ENCODE measurements at places on chromosomes 16 and 17.

- DNase-seq = no peak
Observed at GRCh38 chr17:1979182-1979985, 45.8 kb downstream of the RTN4RL1 start.

- DNase-seq = no peak
Observed at GRCh38 chr16:3983081-3983520, 102.6 kb upstream of the CREBBP start.

DNA sequence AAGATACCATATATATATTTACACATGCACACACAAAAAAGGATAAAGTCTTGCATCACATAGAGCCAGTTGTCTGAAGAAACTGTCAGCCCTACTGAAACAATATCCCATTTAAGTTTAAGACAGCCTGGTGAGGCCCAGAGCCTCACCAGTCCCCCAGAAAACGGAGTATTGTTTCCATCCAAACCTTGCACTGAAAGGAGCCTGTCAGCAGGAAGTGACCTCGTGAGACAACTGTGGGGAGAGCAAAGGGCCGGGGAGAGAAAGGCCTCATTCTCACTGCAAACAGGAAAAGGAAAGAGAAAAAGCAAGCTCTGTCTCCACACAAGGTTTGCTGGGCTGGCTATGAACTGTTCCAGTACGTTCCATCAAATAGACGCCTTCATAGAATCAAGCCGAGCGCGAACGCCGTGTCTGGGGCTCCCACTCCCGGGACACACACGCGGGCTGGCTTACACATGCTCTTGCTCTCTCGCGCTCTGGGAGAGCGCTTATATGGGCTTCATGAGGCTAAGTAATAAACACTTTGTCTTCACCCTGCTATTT, 44.4 kb upstream of the ZFHX3 start:
- no peak for DNase-seq

- DNase-seq = no peak
Observed at GRCh38 chr17:57362797-57363556, 106.7 kb downstream of the MSI2 start.

GRCh38 chr17:28622186-28622585, 8.2 kb upstream of the RSKR start:
- no peak for DNase-seq

GRCh38 chr16:49826515-49826914, 29.4 kb downstream of the ZNF423 start:
- DNase-seq = no peak

DNA sequence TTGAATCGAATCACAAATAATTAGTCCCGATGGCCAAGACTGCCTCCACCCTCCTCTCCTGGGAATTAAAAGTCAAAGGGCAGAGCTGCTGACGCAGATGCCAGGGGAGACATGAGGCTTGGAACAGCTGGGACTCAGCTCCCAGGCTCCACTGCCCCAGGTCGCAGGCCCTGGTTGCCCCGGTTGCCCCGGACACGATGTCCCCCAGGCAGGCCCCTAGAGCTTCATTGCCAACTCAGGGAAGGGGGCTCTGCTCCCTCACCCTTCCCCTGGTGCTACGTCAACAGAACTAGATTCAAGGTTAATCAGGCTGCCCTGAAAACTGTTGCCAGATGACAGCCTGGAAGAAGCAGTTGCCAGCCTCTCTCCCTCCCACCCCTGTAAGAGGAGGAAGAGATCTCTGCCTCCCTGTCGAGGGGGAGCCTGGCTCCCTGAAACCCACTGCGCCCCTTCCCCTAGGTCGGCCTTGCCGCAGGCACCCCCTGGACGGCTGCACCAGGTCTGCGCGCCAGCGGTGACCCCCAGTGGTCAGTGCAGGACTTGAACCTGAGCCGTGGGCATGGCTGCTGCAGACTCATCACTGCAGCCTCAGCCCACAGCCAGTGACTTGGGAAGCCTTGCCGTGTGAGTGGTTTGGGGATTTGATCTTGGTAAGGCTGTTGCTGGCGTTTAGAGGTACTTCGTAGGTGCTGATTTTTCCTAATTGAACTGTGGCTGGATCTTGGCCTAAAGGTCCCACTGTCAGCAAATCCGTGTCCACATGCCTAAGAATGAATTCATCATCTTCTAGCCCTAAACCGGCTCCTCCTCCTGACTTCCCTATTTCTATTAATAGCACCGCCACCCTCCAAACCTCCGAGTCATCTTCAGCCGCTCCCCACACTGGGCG, 84.1 kb upstream of the TOB1 start:
- DNase-seq = no peak

GRCh38 chr16:87948119-87948545, 3.1 kb upstream of the BANP start:
- DNase-seq = no peak

- no peak for DNase-seq
Observed at GRCh38 chr17:50304781-50305404, 30.6 kb downstream of the TMEM92 start.

DNA sequence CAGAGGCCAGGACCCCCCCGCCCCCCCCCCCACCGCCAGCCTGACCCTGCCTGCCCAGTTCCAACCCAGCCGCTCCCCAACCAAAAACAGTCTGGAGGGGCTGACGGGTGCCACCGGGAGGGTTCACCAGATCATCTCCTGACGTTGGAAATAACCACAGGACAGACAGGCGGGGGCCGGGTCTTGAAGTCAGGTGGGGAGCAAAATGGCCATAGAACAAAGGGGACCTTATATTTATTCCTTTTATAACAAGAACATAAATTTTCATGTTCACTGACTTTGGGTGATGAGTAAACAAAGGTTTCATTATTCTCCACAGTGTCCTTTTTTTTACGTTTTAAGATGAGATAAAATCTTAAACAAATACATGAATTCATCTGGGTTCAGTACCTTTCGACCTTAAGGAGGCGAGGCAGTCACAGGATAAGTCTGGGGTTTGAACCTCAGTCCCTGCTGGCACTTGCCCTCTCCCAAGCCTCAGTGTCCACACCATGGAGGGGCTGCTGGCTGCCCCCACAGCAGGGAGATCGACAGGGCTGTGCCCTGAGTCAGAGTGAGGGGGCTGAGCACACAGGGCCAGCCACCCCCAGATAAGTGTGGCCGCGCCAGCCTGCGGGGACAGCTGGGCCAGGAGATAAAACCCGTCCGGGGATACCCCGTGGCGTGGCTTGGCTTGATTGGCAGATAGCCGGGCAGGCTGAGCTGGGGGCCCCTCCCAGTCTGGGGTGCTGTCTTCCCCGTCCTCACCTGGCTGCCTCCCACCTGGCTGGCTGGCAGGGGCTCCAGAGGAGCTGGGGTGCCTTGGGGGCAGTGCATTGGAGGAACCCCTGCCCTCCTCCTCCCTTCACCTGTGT, 15.0 kb downstream of the SLC7A5 start:
- no peak for DNase-seq

GRCh38 chr16:46883353-46883689, 841 bp upstream of the GPT2 start:
- no peak for DNase-seq

- no peak for DNase-seq
Observed at GRCh38 chr16:64469906-64470702, 651.8 kb downstream of the CDH11 start.

- peak; percentile 18 for DNase-seq
Observed at GRCh38 chr17:58084317-58084981, 1.2 kb downstream of the DYNLL2 start.

GRCh38 chr16:51154271-51155171, 3.5 kb upstream of the SALL1 start:
- DNase-seq = no peak

- DNase-seq = no peak
Observed at GRCh38 chr17:47695429-47696376, 1.7 kb downstream of the TBKBP1 start.

DNA sequence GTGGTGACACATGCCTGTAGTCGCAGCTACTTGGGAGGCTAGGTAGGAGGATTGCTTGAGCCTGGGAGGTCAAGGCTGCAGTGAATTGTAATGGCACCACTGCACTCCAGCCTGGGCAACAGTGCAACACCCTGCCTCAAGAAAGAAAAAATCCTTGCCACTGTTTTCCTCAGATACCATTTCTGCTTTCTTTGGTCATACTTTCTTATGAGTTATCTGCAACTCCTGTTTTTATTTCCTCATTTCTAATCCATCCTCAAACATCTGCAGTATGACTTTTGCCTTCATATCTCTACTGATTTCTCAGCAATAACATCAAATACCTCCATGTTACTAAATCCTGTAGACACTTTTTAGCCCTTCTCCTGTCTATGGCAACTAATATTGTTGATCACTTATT, 3.1 kb upstream of the AP2B1 start:
- no peak for DNase-seq

- DNase-seq = no peak
Observed at GRCh38 chr17:45319239-45319703, 2.5 kb upstream of the MAP3K14 start.

- no peak for DNase-seq
Observed at GRCh38 chr17:16927641-16928321, 44.1 kb downstream of the TNFRSF13B start.

DNA sequence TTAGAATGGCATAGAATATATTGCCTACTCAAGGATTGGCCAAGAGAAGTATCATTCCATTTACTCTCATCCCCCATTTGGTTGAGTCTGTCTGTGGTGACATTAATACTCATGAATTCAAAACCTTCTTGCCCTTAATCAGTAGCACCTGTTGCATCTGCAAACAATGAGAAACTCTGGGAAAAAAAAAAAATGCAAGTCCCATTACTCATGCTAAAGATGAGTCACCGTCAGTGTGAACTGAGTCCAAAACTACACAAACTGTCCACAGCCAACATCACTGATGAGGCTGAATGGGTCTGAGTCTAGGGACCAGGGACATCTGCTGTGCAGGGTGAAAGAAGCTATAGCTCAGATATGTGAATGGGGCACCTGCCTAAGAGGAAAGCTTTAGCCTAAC, 96.9 kb upstream of the ADAMTS18 start:
- no peak for DNase-seq

DNA sequence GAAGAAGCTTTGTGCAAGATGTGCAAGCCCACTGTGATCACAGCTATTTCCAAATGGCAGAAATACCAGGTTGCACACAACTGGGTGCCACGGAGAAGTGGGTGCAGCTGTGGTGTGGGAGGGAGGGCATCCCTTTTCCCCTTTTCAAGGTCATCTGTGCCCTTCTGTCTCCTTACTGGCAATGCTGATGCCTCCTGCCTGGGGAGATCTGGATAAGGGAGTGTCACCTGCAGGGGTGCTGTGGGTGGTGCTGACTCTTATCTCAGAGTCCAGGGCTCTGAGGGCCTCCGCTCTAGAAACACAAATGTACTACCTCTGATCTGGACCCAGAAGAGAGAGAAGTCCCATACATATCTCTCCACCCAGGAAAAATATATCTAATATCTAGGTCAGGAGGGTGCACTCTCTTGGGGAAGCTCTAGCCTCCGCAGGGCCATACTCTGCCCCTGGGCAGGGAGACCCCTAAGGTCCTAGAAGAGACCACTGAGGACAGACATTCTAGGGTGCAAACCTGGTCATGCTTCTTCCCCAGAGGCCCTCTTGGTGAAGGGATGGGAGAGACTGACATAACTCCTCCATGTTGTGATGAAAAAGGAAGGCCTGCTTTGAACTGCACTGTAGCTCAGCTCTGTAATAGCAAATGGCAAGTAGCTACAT, 18.5 kb downstream of the NPRL3 start:
- DNase-seq = no peak

GRCh38 chr16:83994703-83995102, 26.7 kb downstream of the NECAB2 start:
- DNase-seq = no peak

DNA sequence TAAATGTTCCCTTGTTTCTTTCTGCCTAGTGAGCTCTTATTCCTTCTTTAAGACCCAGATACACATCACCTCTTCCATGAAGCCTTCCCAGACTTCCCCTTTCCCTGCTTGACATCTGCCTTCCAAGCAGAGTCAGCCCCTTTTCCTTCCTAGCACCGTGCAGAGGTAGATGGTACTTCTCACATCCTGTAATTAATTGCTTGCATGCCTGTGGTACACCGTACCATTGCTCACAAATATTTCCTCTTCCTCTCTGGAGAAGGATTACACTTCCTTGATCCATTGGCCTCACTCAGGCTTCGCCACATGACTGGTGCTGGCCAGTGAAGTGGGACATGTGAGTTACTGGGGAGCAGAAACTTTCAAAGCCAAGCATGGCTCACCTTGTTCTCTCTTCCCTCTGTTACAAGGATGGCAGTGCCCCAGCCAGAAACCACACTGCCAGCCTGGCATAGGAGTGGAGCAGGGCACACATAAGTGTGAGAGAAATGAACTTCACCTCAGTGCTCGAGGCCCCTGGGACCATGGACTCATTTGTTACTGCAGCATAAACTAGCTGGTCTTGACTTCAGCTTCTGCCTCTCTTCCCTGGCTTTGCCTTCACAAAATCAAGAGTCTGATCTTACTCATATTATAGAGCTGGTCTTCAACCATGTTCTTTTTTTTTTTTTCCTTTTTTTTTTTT, 44.0 kb downstream of the SOST start:
- no peak for DNase-seq

- no peak for DNase-seq
Observed at GRCh38 chr16:26642047-26642664, 424.6 kb upstream of the C16orf82 start.

DNA sequence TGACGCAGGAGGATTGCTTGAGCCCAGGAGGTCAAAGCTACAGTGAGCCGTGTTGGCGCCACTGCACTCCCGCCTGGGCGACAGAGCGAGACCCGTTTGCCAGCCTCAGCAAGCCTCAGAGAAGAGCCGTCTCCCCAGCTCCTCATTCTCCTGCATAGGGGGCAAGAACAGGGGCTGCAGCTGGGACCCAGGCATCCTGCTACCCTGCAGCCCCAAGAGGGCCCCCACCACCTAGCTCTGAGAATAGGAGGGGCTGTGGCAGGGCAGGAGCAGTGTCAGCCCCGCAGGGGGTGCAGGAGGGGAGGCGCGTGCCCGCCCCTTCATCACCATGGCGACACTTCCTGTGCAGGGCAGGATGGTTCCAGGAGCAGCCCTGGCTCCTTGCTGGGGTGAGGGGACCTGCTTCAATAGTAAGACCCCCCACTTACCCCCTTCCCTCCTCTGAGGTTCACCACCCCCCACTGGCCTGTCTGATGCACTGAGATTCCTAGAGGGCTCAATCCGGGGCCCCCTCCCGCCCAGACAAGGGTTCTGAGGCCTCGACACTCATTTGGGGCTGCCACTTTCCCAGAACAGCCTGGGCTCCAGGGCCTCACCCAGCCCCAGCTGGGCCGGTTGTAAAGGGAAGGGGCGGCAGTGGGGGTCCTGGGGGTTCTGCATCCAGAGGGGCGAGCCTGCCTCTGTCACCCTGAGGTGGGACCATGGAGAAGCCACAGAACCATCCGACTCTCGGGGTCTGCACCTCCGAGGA, 20.2 kb downstream of the VASN start:
- DNase-seq = no peak

GRCh38 chr17:28641579-28641978, 3.4 kb downstream of the BLTP2 start:
- DNase-seq = no peak
